Hepatocyte (in vitro differentiated cells): ENCODE measurements at places on chromosomes 4 and X. TPM values are rescaled to one million over a fixed set of nuclear protein-coding genes. Genes with fewer than 3 reads are reported as not detected.

Gene ZNF732
- total RNA-seq: not detected in 2 replicates

Gene ADH1C
- 9.2 and 13.7 TPM in 2 replicates for total RNA-seq

Gene MAGEC1
- not detected in 2 replicates for total RNA-seq

- DNase-seq: no peak
Observed at GRCh38 chrX:47915886-47916493, 79.3 kb downstream of the ZNF81 start.

- DNase-seq: peak; percentile 86
Observed at GRCh38 chrX:54808109-54808604, 612 bp downstream of the MAGED2 start.

GRCh38 chrX:70921709-70922352 lies 9.1 kb downstream of the SLC7A3 start:
- no peak for DNase-seq

DNA sequence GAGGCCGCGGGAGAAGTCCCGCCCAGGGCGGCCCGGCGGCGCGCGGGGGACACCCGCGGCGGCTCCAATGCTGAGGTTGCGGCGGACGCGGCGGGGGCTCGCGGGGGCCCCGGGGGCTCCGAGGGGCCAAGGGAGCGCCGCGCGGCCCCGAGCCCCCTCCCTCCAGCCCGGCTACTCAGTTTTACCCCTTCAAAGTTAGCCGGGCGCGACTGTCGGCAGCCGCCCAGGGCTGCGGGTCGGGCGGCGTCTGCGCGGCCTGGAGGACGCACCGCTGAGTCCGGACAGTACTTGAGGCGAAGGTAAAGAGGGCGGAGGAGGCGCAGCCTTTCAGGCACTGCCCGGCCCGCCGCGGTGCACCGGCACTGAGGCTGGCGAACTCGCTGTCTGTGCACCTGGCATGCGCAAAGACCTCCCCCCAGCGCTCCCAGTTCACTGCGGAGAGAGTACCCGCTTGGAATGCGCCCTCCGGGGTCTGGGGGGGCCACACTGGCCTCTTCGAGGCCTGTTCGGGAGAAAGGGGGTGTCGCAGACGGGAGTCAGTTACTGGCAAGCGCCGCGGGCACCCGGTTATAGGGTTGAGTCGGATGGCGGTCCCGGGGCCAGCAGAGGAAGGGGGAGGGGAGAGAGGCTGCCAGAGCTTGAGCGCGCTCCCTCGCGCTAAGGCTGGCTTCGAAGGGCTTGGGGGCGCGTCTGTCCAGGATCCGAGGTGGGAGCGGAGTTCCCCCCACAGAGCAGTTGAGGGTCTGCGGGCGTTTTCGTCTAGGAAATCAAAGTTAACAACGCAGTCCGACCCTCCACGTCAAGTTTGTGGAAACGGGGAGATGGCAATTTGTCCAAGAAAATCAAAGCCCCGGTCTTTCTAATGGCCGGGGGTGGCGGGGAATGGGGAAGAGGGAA lies 1.1 kb downstream of the PCDH19 start:
- DNase-seq: peak; percentile 15

DNA sequence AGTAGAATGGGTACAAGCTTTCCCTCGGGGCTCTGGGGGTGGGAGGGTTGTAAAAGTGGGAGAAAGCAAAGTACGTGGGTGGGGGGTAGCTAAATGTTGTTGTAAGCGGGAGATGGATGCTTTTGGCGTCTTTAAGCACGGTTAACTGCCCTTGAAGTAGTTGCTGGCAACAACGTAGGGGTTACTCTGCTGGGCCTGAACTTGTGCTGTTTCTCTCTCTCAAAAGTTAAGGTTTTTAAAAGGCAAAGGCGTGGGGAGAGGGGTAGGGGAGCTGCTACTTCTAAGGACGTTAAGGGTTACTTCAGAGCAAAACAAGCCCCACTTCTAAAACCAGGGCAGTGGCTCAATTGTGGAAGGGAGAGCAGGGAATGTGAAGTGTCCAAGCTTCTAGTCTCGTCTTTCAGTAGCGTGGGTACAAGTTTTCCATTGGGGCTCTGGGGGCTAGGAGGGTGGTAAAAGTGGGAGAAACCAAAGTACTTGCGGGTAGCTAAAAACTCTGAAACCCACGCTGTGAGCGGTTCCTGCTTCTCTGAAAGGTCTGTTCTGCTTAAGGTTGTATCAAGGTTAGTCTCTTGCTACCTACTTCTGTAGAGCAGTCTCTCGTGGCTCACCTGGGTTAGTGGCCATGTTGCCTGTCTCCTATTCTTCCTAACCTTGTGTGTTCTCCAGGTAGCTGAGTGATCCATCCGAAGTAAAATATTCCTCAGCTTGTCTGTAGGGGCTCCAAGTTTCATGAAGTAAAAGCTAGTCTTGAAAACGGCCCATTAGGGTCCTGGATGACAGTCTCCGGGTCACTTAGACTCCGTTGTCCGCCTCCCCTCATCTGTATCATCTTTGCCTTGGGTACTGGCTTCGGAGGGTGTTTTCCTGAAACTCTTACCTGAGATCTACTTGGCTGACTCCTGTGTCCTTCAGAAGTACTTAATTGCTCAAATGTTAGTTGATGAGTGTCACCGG lies 1.7 kb upstream of the WDR1 start:
- no peak for DNase-seq
